T-cell (primary cell): ENCODE measurements at places on chromosomes 5 and 9.

GRCh38 chr5:88718736-88719135 lies 164.2 kb downstream of the MEF2C start:
- DNase-seq: no peak

- no peak for DNase-seq
Measured at GRCh38 chr5:177049285-177049684, 26.8 kb downstream of the ZNF346 start.

DNA sequence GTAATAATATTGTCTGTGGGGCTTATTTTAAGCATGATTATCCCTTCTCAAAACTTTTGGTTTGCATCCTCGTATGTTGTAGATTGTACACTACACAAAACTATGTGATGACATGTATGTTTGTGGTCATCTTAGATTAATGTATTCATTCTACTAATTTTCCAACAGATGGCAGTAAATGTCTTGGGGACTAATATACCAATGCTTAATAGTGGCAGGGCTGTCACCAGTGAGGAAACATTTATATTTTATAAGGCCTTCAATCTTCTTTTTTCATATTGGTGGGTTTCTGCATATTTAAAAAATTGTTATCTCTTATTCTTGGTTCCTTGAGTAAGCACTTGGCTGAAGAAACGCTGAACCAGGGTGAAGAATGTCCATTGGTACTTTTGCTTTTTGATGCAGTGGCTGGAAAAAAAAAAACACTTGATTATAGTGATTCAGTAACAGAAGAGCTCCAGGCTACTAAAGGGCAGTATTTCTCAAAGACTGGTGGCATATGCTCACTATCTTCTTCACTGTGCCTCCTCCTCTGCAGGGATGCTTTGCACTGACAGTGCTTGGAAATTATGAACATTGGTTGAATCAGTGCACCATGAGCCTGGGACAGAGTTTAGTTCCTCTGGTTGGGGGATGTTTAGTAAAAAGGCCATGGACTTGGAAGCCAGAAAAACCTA lies 530.3 kb downstream of the RASEF start:
- no peak for DNase-seq

- DNase-seq: no peak
Measured at GRCh38 chr9:121604242-121604641, 47.2 kb upstream of the DAB2IP start.

DNA sequence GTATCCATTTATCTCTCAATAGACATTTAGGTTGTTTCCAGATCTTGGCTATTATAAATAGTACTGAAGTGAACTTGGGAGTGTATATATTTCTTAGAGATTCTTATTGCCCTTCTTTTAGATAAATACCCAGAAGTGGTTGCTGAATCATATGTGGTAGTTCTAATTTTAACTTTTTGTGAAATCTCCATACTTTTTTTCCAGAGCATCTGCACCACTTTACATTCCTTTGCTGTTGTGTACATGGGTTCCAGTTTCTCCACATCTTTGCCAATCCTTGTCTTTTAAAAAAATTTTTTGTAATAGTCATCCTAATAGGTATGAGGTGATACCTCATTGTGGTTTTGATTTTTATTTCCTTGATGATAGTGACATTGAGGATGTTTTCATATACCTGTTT lies 303.7 kb downstream of the CCDC171 start:
- DNase-seq: no peak

- no peak for DNase-seq
Measured at GRCh38 chr5:42467981-42468524, 44.8 kb downstream of the GHR start.

GRCh38 chr9:71608825-71609447 lies 159.4 kb downstream of the CEMIP2 start:
- DNase-seq: no peak

GRCh38 chr5:88425124-88425523 lies 156.5 kb upstream of the TMEM161B start:
- no peak for DNase-seq

DNA sequence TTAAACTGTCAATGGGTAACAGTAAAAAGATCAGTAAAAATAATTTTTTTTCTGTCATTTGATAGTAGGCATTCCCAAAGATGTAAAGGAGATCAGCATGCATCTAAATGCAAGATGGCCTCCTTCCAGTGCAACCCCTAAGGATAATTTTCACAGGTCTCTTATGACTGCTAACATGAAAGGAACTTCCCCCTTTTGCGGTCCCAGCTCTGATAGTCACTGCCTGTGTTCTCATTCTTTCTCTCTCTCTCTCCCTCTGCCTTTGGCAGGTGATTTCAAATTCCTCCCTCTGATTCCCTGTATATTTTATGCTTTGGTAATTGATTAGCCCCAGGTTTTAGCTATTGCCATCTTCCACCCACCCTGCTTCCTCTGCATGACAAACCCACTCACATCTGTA lies 8.9 kb downstream of the SPINK14 start:
- no peak for DNase-seq

- no peak for DNase-seq
Measured at GRCh38 chr9:71218774-71219173, 97.4 kb upstream of the TRPM3 start.

DNA sequence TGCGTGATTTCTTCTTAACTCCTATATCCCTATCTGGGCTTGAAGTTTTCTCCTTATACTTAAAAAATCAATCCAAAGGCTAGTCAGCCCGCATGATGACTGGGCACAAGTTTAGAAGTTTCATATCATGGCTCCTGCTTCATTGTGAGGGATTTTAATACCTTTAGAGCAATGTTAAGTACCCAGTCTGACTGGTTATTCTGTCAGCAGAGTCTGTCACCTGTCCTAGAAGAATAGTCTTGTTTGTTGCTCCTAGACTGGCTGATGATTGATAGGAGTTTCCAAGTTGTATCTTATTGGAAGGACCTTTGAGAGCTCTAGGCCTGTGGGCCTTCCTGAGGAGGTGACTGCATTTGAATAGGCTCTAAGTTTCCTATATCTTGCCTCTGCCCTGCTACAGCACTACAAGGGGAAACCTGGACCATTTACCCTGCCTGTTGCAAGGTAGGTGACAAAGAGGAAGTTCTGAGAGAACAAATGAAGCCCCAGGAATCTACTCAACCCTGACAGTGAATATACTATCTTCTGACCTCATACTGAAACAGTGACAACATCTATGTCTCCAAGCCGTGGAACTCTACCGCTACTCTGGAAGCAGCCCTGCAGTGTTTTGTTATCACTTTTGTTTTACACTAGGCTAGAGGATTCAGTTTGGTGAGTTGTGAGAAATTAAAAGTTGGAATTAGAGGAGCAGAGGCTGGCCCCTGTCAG lies 66.5 kb downstream of the F2RL2 start:
- no peak for DNase-seq

DNA sequence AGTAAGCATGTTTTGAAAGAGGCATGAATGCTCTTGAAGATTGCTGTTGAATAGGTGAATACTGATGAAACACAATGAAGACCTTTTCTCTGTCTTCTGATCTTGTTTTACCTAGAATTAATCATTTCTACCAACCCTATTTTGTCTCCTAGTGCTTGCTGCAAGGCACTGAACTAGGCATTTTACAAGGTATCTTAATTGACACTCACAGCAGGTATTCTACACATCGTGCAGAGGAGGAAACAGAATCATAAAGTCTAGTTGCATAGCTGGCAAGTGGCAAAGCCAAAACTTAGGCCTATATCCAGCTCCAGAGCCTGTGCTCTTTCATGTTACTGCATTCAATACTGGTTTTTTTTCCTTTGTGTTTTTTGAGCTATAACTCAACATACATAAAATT lies 50.7 kb downstream of the CTNNA1 start:
- DNase-seq: no peak

DNA sequence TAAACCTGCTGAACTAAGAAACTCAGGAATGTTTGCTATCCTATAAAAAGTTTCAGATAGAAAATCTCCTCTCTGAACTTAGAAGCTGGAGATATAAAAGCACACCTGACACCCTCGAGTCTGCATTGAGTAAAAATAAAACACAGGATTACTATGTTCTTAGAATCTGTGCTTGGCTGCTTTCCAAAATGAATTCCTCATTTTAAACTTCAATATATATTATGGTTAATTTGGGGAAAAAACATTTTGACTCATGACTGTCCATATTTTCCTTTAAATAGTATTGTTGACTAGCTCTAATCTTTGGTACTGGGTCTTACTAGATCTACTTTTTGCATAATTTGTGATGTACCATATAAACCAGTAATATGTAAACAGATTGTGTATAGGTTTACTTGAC lies 36.7 kb downstream of the FBXW2 start:
- DNase-seq: no peak

- DNase-seq: no peak
Measured at GRCh38 chr9:89706731-89707191, 101.9 kb downstream of the GADD45G start.

DNA sequence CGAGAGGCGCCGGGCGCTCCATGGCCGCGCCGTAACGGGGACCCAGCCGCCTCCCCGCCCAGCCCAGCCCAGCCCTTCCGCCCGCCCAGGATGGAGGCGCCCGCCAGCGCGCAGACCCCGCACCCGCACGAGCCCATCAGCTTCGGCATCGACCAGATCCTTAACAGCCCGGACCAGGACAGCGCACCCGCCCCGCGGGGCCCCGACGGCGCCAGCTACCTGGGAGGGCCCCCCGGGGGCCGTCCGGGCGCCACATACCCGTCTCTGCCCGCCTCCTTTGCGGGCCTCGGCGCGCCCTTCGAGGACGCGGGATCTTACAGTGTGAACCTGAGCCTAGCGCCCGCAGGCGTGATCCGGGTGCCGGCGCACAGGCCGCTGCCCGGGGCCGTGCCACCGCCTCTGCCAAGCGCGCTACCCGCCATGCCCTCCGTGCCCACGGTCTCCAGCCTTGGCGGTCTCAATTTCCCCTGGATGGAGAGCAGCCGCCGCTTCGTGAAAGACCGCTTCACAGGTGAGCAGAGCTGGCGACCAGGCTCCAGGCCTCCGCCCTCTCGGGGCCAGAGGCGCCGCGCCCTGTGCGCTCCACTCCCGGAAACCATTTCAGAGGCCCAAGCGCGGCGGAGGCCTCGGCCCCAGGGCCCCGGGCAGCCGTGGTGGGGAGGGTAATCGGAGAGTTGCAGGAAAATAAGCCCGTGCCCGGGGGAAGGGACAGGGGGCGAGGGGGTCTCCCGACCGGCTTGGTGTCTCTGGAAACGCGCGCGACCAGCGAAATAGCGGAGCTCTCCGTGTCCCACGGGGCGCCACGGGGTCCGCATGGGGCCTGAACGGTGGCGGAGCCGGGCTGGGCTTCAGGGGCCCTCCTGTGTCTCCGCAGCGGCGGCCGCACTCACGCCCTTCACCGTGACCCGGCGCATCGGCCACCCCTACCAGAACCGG lies 496 bp downstream of the TLX3 start:
- DNase-seq: no peak

DNA sequence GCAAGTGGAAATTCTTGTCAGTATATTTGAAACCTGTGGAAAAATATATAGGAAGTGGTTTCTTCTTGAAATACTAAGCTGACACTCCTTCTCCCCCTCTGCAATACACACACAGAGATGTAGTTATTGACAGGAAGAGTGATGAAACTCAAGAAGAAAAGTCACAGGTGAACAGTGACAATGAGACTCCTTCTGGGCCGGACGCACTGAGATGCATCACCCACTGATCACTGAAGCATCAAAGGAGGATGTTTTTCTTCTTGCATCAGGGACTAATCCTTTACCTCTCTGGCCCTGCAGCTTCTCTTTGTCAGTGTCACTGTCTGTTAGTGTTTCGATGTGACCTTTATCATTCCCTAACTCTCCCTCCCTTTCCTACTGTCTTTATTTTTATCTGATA lies 1864.2 kb upstream of the C9orf72 start:
- DNase-seq: no peak

- DNase-seq: no peak
Measured at GRCh38 chr9:135056541-135056940, 30.9 kb upstream of the OLFM1 start.

DNA sequence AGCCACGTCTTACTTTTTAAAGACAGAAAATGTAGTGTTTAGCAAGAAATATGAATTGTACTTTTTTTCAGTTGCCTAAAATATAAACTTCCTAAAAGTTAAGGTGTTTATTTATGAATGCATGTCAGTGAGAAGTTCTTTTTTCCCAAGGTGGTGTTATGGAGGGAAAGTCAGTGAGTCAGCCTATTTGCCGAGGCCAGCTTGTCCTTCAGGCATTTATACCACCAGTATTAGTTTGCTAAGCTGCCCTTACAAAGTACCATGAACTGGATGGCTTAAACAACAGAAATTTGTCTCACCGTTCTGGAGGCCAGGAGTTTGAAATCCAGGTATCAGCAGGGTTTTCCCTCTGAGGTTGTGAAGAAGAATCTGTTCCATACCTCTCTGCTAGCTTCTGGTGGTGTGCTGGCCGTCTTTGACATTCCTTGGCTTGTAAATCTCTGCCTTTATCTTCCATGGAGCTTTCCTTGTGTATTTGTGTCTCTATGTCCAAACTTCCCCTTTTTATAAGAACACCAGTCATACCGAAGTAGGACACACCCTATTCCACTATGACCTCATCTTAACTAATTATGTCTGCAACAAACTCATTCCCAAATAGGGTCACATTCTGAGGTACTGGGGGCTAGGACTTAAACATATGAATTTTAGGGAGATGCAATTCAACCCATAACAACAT lies 38.4 kb downstream of the PRKACG start:
- DNase-seq: no peak

DNA sequence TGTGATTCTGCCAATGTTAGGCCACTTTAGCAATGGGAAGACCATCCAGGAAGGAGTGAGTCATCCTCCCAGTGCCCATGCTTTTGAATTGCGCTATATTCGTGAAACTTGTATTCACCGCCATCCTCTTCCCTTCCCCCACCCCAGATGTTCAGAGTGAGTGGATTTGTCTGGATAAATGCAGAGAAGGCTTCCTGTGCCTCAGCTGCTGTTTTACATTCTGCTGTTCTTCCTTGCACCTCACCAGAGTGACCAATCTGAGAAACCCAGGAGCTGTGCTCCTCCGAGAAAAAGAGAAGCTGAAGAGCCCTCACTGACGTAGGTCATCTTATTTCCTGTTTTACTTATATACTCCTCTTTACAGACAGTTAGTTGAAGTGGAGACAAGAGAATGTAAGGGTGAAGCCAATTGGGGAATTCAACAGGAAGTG lies 24.6 kb upstream of the SVEP1 start:
- no peak for DNase-seq

- DNase-seq: no peak
Measured at GRCh38 chr5:13107537-13107936, 837.0 kb downstream of the DNAH5 start.

DNA sequence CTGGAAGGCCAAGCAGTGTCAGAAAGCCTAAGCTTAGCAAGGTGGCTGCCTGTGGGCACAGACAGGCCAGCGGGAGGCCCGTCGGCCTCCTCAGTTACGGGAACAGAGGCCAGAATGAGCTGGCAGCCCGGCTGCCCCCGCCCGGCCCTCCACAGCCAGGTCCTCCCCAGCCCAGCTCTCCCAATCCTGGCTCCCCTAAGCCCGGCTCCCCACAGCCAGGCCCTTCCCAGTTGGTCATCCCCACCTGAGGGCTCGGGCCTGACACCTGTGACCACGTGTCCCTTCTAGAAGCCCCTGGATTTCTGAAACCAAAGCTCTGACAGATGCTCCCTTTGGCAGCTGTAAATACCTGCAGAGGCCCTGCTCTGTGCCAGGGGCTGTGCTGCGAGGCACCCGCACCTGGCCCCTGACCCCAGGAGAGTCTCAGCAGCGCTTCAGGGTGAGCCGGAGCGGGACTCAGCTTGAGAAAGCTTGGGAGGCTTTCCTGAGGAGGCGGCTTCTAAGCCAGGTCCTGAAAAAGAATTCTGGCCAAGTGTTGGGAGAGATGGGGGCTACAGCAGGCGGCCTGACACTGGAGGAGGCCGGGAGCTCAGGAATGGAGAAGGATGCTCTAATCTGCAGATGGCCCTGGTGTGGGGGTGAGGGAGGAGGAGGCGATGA lies 80.4 kb upstream of the OLFM1 start:
- DNase-seq: no peak

- DNase-seq: no peak
Measured at GRCh38 chr9:103242025-103242424, 246.9 kb downstream of the CYLC2 start.
